Germinal center (tissue), 1 donor: ENCODE measurements at places on chromosomes 2 and 18.

DNA sequence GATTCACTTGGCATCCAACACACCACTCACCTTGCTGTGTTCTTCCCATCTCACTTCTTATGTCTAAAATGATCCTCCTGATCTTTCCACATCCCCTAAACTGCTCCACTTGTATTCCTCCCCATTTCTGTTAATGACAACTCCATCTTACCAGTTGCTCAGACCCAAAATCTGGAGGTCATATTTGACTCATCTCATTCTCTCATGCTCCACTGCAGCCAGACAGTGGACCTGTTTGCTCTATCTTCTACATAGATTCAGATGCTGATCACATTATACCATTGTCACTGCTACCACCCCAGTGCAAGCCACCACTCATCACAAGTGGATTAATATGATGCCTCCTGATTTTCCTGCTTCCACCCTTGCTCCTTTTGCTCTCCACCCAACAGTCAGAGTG lies 7.9 kb upstream of the NABP1 start:
- no peak for DNase-seq

GRCh38 chr2:184646177-184646576 lies 47.8 kb downstream of the ZNF804A start:
- DNase-seq = peak; percentile 15

GRCh38 chr2:65031341-65032018 lies 24.7 kb upstream of the CEP68 start:
- DNase-seq = peak; percentile 48

- DNase-seq = no peak
Measured at GRCh38 chr18:39425172-39425850, 1859.7 kb upstream of the CELF4 start.

DNA sequence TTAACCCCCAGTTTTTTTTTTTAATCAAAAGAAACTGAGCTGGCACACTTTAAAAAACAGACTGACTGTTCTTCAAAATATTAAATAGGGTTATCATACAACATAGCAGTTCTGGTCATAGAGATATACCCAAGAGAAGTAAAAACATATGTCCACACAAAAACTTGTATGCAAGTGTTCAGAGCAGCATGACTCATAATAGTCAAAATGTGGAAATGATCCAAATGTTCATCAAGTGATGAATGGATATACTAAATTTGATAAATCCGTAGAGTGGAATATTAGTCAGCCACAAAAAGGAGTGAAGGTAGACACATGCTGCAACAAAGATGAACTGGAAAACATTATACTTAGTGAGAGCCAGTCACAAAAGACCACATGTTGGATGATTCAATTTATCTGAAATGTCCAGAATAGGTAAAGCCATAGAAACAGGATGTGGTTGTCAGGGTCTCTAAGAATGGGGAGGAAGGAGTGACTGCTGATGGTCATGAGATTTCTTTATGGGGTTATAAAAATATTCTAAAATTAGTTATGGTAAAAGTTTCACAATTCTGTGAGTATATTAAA lies 5.1 kb downstream of the SMIM21 start:
- DNase-seq = no peak

GRCh38 chr2:142076317-142076716 lies 54.5 kb downstream of the LRP1B start:
- DNase-seq = no peak
